ENCODE measurements at places on chromosomes 7 and 10.

DNA sequence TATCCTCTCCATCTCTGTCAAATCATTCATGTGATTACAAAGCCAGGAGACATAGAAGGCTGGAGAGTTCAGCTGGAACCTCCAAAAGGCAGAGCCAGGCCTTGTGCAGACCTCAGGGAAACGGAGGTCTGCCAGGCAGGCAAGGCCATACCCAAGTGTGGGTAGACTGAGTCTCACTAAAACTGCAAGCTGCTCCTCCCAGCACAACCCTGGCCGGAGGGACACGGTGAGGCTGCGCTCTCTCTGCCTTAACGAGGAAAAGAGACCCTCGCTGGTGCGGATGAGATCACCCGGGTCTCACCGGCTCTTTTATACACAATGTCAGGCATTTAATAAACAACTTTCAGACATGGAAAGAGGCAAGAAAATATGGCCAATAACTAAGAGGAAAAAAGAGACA, 66.1 kb upstream of the INPP5A start:
- no peak for DNase-seq

DNA sequence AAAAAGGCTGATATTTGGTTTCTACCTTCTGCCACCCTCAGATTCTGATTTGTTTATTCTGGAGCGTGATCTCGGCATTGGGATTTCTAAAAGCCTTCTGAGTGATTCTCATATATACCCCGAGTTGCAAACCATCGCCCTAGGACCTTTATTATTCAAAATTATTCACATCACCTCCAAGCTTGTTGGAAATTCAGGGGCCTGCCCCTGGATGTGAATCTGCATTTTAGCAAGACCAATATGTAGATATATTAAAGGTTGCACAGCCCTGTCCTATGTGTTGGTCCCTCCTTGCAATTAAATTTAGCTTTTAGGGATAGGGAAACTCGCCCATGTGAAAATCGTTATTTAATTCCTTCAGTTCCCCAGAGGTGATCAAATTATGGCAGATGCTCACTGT, 9.0 kb upstream of the CHN2 start:
- DNase-seq: no peak

DNA sequence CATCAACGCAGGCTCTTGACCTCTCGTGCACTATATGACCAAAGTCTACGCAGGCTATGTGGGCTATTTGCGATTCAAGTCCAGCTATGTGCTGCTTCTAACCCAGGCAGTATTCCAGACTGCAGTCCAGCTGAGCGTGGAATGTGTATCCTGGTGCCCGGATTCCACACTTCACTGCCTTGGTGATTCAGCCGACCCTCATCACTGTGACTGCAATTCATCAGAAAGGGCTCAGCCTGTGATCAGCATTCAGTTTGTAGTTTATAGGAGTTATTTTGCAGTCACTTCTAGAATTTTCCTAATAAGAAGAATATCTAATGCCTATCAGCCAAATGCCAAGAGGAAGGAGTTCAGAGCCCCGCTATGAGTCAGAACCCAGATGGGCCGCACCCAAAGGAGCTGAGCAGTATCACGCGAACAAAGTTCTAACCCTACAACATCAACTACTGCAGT, 119.8 kb upstream of the LANCL2 start:
- DNase-seq: no peak

DNA sequence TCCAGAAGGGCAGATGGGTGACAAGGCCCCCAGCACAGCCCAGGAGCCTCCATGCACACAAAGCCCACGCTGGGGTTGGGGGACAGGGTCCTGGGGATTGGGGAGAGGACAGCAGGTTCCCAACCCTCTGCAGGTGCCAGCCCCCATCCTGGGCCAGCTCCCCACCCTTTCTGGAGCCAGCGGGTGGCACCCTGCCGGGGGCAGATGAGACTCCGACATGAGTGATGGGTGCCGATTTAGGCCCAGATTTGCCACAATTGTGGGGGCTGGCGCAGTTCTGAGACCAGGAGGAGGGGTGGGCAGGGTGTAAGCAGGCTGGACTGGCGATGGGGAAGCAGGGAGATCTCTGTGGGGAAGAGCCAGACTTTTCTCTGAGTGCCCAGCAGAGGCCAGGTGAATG, 49.3 kb upstream of the SLF2 start:
- DNase-seq: no peak

GRCh38 chr7:791519-791918, 40.8 kb upstream of the SUN1 start:
- DNase-seq: no peak

GRCh38 chr7:120714945-120715344, 143.0 kb downstream of the TSPAN12 start:
- DNase-seq: no peak

DNA sequence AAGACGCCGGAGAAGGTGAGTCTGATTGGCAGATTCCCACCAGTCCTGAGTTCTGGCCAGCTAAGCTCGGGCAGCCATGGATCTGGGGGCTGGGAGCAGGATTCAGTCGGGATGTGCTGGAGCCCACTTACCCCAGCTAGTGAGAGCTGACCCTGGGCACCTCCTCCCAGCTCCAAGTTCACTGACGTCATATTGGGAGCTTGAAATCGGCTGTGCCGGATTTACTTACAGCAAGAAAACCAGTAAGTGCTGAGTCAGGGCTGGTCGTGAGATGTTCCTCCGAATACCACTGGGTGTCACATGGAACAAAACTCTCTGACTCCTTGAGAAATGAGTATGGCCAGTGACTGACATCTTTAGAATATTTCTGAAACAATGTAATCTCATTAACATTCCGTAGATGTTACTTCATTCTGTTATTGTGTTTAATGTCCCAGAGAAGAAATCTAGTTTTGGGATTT, 621.2 kb downstream of the SDK1 start:
- no peak for DNase-seq

DNA sequence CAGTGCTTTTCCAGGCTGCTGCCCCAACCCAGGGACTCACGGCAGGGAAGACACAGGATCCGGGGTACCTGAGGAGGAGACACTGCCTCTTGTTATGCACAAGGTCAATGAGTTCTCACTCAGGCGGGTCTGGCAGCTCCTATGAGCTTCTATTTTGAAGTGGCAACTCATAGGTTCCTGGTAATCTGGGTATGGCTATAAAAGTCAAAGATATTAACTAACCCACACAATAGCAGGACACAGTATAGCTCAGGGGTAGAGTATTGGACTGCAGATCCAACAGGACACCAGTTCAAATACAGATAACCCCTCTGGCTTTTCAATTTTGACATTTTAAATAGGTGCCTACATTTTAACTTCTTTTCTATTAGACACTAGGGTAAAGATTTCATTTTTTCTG, 130.3 kb upstream of the ZNF746 start:
- DNase-seq: no peak

DNA sequence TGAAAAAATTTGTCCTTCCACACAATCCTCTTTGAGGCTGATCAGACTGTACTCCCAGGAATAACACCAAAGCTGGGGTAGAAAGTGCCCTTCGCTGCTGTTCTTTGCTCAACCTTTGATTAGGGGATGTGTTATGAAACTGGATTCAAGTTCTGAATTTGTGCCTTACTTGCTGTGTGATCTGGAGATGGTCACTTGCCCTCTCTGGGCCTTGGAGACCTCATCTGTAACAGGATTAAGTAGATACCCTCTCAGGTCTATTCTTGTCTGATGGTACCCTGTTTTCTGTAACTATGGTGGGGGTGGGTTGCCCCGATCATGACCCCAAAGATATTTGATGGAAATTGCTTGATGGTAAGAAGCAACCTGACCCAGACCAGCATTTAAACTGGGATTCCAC, 368.5 kb downstream of the PLXNA4 start:
- no peak for DNase-seq

Measured in stimulated activated CD4-positive, alpha-beta T cell treated with anti-CD3 and anti-CD28 coated beads, Interleukin-4, amount 100 ng/mL, for 1 hour (primary cell).